Skin of body (tissue), 3 donors: ENCODE measurements at places on chromosomes 13 and 19. TPM values are rescaled to one million over a fixed set of nuclear protein-coding genes. Genes with fewer than 3 reads are reported as not detected.

DNA sequence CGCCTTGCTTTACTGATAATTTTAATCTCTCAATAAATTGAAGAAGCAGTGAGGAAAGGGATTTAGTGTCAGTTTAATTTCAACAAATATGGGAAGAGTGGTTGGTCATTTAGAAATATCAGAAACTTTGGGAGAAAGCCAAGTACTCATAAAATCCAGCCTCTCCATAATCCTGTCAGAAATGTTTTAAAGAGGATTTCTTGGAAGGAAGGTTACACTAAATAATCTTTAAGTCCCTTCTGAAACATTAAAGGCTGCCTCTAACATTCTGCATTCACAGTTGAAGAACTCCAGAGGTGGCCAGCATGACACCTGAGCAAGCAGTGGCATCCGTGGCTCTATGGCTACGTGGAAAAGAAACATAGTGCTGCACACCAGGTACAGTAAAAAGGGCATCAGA is 378.5 kb downstream of the ENOX1 start:
- DNase-seq: no peak

GRCh38 chr13:79405501-79405830 is 589 bp downstream of the RBM26 start:
- DNase-seq: no peak

DNA sequence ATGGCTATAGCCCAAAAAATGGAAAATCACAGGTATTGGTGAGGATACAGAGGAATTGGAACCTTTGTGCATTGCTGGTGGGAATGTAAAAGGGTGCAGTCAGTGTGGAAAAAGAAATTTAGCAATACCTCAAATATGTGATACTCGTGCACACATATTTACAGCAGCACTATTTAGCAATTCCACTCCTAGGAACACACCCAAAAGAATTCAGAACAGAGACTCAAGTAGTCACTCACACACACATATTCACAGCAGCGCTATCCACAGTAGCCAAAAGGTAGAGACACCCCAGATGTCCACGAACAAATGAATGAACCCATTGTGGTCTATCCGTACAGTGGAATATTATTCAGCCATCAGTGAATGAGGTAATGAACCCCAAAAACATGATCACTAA is 114.0 kb downstream of the COL4A2 start:
- no peak for DNase-seq

- no peak for DNase-seq
These were observed 16.6 kb downstream of the SIGLEC8 start for GRCh38 chr19:51441410-51442390.

- DNase-seq: no peak
These were observed 19.6 kb upstream of the KBTBD7 start for GRCh38 chr13:41213919-41214318.

DNA sequence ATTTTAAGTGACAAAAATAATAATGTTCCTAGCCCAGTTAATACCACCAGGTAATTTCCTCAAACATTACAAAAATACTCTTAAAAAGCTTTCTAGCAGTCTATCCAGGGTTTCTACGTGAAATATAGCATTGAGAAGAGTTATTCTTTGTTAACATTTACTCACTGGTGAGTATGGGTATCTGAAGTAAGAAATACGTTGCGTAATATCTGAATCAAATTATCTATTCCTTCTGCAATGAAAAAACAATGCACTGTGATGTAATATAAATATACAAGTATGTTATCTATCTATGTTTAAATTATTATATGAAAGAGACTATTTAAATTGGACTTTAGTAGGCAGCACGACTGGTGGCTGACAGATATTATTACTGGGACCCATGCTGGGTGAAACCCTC is 5.7 kb upstream of the IGFL2 start:
- no peak for DNase-seq

DNA sequence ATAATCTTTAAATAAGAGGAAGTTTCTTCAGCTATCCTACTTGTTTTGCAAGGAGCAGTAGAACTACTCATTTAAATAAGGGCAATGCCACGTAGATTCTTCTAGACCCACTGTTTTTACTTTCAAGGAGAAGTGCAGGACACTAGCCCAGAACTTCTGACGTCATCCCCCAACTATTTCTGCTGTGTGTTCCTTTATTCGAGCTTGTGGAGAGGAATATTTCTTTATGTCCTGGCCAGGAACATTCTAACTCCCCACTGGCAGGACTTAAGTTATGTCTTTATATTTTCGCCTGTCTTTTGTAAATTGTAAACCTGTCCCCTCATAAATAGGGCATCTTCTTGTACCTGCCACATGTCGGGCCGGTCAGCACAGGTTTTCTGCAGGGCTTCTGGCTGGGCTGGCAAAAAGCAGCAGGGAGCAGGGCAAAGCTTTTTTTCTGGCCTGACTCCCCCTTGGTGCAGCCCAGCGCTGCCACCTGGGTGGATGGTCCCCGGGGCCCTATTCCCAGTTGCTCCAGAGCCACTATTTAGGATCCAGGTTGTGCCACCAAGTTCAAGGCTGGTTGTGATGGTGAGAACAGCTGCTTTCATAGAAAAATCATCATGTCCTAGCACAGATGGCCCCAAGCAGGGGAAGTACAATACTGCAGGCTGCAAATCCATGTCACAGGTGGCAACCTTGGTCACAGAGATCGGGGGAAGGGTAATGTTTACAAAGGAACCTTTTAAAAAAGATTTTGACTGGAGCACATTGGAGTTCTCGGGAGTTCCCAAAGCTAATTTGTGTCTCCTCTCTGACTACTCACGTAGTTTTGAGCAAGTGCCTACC is 1.8 kb downstream of the MBNL2 start:
- DNase-seq: peak; percentile 95

DNA sequence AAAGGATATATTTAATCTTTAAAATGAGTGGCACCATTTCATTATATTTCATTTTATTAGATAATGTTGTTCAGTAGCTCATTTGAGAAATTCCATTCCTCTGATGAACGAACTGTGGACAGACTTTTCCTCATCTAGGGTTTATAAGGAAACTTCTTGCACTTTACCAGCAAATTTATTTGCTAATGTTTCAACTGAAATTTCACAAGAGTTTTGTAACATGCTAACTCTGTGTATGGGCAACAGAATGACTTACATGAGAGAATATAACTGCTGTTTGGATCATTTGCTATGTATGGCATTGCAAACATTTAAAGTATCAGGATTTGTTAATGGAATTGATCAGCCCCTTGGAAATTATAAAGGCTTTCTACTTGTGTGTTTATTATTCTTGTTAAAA is 3.7 kb upstream of the IRS2 start:
- DNase-seq: no peak

- DNase-seq: peak; percentile 54
These were observed 58.4 kb upstream of the C13orf46 start for GRCh38 chr13:114032126-114032799.

GRCh38 chr19:18297308-18297707 is 15.9 kb upstream of the JUND start:
- no peak for DNase-seq

The YJEFN3 gene
- 0.69 TPM for total RNA-seq

The KLK14 gene
- total RNA-seq: 9.5 TPM

The ZNF253 gene
- total RNA-seq: 9.5 TPM

The KLK5 gene
- total RNA-seq: 21.0 TPM

The ABHD13 gene
- total RNA-seq: 10.6 TPM
